ENCODE measurements at places on chromosomes 1 and 21.

DNA sequence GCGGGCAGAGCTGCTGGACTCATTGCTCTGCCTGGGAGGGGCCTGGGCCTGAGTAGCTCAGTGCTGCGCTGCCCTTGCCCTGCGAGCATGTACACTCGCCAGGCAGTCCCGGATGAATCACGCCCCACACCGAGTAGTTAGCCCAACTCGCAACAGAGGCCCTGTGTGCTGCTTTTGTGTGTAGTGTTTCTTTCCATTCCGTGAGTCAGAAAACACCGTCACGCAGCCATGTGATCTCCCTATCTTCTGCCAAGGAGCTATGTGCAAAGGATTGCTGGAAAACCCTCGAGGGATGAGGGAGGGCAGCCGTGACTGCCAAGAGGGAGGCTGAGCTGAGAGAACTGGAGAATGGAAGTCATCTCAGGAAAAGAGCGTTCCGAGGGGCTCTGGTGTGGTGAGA is 37.3 kb downstream of the NENF start:
- no peak for DNase-seq

DNA sequence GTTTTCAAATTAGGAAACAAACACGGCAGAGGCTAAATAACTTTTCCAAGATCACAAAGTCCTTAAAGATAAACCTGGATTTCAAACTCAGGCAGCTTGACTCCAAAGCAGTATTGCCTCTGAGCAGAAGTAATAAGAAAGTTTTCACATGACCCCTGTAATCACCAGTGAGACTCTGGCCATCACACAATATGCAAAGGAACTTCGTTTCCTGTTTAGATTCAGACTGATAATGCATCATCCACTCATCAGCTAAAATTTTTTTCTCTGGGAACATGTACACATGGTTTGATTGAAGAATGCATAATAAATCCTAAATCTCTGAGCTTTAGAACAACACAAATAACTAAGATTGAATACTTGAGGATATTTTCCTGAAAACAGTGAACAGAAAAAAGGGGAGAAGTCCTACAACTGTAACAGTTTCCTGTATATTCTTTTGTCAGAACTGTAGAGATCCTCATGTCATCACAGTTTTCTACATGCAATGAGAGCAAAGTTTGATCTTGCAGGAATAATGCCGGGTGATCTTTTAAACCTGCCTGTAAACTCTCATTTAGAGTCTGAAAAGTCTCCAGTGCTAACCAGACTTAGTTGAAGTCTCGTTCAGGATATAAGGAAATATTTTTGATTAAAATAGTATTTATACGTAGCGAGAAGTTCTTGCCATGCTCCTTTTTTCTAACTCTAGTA is 225.3 kb downstream of the SPATA17 start:
- DNase-seq: no peak

DNA sequence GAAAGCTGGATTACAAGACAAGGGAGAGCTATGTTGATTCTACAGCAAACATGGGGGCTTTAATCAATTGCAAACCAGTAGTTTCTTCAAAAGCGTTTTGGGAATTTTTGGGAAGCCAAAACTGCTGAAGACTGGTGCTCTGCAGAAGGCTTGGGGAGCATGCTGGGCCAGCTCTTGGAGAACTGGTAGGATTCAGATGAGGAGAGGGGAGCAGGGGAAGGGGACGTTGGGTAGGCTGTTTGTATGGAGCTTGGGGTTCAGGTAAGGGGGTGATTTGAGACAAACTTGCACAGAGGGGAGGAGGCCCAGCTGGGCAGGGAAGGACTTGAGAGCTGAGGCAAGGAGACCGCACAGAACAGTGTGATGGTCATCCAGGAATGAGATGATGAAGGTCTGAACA is 2.6 kb upstream of the MYOG start:
- no peak for DNase-seq

- no peak for DNase-seq
Measured at GRCh38 chr1:74767490-74767889, 34.5 kb downstream of the TYW3 start.

DNA sequence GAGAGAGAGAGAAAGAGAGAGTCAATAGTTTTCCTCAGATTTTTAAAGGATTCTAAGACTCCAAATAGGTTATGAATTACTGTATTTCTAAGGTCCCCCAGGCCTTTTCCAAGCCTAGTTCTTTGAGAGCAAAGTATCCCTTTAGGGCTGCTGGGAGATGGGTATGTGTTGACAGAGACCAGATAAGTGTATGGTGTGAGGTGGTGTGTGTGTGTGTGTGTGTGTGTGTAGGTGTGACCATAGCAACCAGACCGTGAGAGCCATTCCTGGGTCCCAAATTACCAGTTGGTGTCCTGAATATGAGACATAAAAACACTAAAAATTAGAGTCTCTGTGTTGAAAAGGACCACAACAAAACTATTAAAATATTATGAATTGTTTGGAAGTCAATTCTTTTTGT is 41.7 kb upstream of the DNAJC6 start:
- no peak for DNase-seq

DNA sequence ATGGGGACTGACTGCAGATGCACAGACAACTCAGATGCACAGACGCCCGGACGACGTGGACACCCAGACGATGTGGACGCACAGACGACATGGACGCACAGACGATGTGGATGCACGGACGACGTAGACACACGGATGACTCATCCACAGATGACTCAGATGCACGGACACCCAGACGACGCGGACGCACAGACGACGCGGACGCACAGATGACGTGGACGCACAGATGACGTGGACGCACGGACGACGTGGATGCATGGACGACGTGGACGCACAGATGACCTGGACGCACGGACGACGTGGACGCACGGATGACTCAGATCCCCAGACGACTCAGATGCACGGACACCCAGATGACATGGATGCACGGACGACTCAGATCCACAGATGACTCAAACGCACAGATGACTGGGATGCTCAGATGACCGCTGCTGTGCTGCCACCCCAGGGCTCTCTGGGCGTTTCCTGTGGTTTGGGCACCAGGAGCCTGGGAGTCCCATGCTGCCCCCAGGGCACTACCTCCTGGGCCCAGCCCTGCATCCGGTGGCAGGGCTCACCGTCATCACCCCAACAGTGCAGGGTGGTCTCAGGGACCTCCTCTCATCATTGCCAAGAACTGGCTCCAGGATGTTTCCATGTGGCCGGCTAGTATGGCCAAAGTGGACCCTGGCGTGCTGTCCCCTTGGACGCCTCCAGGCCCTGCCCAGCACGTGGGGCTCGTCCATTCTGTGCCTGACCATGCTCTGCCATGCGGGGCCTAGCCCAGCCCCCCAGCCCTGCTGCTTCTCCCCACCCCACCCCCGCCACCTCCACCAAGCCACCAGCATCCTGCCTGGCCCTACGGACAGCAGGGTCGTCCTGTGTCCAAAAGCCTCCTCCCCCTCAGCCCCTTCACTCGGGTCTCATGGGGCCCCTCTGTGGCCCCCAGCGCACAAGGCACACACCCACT is 14.0 kb downstream of the FAAP20 start:
- DNase-seq: no peak

GRCh38 chr1:41689558-41689981 is 205.1 kb upstream of the EDN2 start:
- DNase-seq: no peak

DNA sequence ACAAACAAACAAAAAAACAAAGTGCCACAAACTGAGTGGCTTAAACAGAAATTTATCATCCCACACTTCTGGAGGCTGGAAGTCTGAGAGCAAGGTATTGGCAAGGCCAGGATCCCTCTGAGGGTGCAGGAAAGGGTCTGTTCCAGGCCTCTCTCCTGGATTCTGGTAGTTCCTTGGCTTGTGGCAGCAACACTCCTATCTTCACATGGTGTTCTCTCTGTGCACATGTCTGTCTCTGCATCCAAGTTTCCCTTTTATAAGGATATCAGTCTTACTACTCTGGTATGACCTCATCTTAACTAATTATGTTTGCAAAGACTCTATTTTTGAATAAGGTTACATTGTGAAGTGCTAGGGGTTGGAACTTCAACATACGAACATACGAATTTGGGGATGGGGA is 5.3 kb upstream of the VASH2 start:
- no peak for DNase-seq

DNA sequence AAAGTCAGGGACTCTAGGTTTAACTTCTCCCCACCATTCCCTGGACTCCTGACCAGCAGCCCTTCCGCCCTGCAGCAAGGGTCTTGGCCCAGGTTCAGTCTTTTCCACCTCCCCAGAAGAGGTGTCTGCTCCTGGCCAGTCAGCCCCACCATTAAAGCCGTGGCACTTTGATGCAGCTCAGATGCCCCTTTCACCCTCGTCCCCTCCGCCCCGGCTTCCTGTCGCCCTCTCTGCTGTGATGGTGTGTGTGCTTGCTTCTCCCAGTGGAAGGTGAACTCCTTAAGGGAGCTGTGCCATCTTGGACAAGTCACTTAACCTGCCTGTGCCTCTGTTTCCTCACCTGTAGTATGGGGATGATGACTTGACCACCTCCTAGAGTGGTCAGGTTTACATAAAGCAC is 17.8 kb upstream of the TTC4 start:
- DNase-seq: no peak

GRCh38 chr1:171037626-171038025 is 53.1 kb upstream of the FMO3 start:
- no peak for DNase-seq

DNA sequence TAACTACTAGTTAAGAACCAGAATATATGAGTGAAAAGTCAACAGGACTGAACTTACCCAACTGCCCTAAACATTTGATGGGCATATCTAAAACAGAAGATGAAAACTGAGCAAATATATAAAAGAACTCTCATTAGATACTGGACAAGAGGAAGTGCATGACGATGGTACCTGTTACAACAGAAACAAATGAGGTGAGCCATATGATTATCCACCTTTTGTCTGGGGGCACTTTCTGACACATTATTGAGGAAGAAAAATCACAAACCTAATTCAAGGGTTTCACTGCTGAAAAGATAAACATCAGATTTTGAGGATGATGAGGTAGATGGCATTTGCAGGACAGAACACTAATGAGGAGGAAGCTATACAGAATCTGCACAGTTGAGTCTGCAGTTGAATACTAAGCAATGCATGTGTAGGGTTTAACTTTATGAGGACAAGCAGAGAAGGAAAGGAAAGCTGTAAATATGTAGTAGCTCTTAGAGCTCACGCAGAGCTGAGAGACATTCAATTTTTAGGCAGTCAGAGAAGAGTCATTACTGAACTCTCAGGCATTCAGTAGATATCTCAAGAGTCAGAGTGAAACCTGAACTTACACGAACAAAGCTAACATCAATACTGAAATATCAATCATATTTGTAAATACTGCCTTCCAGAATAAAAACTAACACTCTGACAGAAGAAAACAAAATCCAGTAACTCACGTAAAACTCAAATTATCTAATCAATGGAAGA is 262.1 kb downstream of the AKT3 start:
- no peak for DNase-seq

DNA sequence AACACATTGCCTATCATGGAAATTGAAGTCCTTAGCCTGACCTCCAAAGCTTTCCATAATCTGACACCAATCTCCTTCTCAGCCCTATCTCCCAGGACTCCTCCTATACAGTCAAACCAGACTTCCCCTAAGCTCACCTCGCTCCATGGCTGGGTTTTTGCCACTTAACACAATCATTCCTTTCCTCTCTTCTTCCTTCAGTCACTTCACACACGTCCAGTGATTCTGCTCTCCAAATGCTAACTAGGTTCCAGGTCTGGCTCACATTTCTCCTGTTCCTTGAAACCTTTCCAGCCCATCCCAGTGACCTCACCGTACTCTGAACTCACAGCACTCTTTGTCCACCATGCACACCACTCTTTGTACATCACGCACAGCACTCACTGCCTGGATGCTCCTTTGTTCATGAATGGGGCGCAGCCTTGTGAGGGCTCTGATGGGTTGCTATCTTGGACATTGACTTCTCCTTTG is 98.4 kb downstream of the GLUL start:
- DNase-seq: no peak

GRCh38 chr1:201025571-201026002 is 2.1 kb upstream of the KIF21B start:
- no peak for DNase-seq

DNA sequence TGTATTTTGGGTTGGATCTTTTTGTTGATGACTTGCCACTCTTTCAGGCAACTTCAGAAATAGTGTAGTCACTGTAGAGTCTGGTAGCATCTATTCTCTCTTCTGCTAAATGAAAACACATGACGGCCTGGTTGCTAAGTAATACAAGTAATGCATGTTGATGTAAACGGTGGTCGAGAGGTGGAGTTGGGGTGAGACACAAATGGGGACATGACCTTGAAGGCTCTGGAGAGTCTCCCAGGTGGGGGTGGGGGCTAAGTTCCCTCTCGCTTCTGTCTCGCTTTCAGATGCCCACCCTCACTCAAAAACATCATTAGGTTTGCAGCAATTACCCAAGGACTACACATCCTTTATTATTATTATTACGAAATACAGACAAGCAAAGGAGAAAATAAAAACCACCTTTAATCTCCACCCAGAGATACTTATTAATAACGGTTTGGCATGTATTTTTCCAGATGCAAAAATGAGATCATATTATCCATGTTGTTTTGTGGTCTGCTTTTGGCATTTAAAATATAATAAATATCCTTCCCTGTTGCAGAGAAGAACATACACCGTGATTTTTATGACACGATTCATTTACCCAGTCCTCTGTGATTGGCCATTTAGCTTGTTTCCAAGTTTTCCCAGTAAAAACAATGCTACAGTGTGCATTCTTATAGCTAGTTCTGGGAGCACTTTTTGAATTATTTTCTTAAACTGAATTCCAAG is 138.1 kb downstream of the MIS18A start:
- no peak for DNase-seq

- no peak for DNase-seq
Measured at GRCh38 chr1:48558366-48558765, 86.4 kb upstream of the SPATA6 start.

GRCh38 chr1:23720256-23720995 is 22.8 kb upstream of the ELOA start:
- no peak for DNase-seq

DNA sequence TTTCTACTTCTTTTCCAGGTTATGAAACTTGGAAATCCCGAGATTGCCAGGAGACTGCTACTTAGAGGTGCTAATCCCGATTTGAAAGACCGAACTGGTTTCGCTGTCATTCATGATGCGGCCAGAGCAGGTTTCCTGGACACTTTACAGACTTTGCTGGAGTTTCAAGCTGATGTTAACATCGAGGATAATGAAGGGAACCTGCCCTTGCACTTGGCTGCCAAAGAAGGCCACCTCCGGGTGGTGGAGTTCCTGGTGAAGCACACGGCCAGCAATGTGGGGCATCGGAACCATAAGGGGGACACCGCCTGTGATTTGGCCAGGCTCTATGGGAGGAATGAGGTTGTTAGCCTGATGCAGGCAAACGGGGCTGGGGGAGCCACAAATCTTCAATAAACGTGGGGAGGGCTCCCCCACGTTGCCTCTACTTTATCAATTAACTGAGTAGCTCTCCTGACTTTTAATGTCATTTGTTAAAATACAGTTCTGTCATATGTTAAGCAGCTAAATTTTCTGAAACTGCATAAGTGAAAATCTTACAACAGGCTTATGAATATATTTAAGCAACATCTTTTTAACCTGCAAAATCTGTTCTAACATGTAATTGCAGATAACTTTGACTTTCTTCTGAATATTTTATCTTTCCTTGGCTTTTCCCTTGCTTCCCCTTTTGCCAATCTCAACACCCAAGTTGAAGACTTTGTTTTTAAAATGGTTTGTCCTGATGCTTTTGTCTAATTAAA is 4.0 kb downstream of the CDKN2C start:
- DNase-seq: no peak

GRCh38 chr1:59971464-59971911 is 44.9 kb upstream of the CYP2J2 start:
- peak; percentile 65 for DNase-seq

All from cerebellar nuclear complex (tissue), 1 donor.